ENCODE measurements at places on chromosomes 3 and 15.
A peak's percentile ranks its signal among the peaks of the same experiment; 100 is the strongest.

DNA sequence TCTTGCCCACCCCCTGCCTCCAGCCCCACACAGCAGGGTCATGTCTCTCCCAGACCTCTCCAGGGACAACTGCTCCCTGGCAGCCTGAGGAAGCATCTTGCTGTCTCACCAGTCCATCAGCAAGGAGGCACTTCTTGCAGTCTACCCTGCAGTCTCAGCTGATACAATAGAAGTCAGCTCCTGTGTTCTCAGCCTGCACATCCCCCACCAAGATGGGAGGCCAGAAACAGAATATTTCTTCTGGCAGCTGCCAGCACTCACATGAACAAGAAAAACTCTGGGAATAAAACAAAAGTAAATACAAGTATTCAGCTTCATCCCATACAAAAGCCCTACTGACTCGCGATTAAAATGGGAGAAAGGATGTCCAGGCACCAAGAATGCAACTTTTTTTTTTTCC, 457.4 kb upstream of the PROK2 start:
- no peak for DNase-seq

GRCh38 chr3:5198986-5199731, 11.7 kb downstream of the EDEM1 start:
- DNase-seq, result peak; percentile 54

DNA sequence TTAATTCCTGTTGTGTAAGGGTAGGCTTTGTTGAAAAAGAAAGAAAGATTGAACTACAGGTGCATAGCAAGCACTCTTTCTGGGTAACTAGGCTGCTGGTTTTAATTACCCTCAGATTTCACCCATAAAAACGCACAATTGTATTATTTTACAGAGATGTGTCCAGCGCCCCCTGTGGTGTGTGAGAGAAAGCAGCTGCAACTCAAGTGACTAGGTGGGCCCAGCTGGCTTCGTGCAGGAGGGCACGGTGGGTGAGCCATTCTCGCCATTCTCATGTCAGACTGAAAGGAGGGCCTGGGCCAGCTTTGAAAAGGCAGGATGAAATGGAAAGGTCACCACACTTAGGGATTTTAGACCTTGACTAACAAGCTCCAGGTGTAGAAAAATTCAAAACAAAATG, 122.6 kb downstream of the LRIG1 start:
- peak; percentile 25 for DNase-seq

DNA sequence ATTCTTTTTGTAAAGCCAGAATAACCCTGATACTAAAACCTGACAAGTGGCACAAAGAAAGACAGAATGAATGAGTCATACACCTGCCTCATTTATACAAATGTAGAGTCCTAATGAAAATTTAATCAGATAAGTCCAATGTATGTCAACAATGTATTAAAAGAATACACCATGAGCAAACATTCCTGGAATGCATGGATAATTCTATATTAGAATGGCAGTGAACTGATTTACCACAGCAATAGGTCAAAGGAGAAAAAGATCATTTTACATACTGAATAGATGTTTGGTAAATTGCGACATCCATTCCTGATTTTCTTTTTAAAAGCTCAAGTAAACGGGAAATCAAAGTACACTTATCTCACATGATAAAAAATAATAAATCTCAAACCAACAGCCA, 11.2 kb upstream of the LOXL1 start:
- no peak for DNase-seq

DNA sequence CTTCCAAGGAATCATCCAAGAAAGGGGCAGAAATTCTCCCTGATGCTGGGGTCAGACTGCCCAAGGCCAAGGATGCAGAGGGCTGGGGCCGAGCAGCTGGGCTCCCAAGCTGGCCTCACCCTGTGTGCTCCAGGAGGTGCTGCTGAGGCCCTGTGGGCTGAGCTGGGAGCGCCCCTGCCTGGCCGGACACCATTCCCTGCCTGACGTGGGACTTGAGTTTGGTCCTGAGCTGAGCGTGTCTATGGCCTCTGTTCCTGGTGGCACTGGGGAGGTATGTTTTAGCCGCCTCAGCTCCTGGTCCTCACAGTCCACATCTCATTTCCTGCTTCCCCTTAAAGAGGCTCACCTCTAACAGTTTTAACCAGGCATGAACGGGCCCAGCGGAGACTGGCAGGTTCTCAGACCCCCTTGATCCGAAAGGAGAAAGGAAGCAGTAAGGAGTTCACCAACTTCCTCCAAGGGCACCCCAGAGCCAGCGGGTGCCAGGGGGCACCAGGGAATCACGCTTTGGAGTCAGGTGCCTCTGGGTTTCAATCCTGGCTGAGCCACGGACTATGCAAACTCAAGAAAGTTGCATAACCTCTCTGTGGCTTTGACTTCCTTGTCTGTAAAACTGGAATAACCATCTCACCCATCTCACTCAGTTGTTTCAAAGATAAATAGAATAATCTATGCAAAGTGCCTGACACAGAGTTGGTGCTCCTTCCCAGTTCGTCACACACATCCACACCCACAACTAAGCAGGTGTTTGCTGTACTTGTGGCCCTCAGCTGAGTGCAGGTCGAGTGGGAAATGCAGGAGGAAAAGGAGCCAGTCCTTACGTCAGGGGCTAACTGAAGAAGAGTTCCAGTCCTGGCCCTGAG, 48.6 kb downstream of the SLC12A8 start:
- DNase-seq, result no peak

Data from CD4-positive, alpha-beta T cell treated with Interferon alpha-2 for 1 hour (primary cell).